ENCODE measurements at places on chromosomes 5 and 9.
A peak's percentile ranks its signal among the peaks of the same experiment; 100 is the strongest.

DNA sequence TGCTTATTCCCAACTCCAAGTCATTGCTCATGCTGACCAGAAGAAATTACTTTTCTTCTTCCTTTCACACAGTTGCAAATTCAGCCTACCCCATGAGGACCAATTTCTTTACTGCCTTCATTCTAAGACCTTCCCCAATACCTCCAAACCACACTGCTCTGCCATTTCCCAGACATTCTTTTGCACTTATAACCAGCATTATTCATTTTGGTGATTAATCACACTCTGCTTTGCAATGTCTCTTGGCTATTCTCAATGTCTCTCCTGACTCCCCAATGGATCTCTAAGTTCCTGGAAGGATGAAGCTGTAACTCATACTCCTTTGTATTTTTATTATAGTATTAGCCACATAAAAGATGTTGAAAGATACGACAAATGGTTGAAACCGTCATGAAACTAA, 105.7 kb upstream of the RANBP3L start:
- no peak for DNase-seq

GRCh38 chr5:145903867-145904266, 31.1 kb upstream of the GRXCR2 start:
- DNase-seq = no peak

- DNase-seq = no peak
These were observed 12.0 kb upstream of the TGFBR1 start for GRCh38 chr9:99092643-99093491.

DNA sequence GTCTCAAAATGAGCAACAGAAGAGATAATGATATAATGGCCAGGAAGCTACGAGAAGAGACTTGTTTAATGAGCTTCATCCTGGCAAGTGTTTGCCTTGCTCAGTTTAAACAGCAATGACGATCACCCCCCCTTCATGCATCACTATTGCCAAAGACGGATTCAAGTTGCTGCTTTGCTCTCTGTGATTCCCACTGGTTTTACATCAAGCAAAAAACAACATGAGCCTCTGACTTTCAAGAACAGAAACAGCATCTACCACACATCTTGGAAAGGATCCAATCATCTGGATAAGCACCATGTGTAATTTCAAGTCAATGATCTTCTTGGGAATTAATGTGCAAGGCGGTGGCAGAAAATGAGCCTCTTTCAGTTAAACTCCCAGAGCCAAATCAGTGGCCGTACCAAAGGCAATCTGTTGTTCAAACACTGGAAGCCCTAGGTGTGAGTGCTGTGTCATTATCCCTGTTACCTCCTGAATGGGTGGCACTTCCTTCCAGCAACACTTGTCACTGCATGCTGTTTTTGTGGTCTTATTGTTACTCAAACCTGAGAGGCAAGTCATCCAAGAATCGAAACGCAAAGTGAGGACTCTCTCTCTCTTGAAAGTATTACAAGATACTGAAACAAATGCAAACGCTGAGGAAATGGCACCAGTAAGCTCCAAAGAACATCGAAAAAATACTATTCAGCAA, 72.8 kb downstream of the MED27 start:
- no peak for DNase-seq

- DNase-seq = no peak
These were observed 22.0 kb downstream of the DDX31 start for GRCh38 chr9:132647806-132648205.

DNA sequence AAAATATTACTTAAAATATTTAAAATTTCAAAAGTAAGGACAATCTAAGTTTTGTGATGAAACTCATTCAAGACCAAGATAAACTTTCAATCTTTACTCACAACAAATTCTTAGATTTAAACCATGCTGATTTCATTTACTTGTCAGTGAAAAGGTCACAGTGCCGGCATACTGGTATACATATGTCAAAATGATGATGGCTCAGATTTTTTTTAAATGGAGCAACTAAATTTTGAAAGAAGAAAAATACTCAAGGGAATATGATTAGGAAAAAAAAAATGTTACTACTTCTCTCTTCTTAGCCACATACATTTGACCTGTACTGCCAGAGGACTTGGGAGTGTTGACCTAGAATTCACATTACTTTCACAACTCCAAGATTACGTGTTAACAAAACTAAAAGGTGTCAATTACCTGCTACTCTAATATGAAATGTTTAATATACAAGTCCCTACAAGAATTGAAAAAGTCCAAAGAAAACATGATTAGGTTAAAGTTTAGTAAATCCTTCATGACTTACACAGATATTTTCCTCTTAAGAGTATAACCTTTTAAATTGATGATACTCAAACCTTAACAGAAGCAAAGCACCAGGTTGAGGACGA, 4.6 kb downstream of the EFNA5 start:
- no peak for DNase-seq

DNA sequence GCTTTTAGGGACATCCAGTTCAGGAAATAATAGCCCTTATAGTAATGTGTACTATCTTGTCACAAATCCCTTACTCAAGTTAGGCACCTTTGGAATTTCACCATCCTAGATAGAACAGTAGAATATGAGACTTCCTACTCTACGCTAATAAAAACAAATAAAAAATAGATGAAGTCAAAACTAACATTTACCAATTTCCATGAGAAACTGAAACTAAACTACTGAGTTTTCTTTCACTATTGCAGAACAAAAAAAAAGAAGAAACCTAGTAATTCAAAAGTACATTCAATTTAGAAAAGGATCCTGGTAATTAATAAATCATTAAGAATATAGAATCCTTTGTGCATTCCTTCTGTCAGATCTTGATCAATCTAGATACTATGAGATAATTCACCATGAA, 14.0 kb downstream of the STARD4 start:
- no peak for DNase-seq

- no peak for DNase-seq
These were observed 2.8 kb upstream of the OR2V1 start for GRCh38 chr5:181133610-181134231.

- no peak for DNase-seq
These were observed 807.7 kb upstream of the CDH6 start for GRCh38 chr5:30385754-30386153.

DNA sequence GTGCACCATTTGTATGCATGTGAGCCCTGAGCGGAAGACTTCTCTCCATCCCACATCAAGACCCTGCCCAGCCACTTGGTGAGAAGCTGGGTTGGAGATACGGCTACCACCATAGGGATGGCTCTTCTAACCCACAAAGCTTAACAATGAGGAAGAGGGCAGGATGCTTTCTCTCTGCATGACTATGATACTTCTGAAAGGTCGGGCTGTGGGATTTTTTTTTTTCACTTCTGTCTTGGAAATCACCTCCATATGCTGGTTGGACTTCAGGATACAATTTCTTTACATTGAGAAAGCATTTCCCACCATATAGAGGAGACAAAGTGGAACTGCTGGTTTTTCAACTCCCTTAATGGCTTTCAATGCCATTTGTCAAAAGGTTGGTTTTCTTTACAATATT, 30.5 kb downstream of the ZNF366 start:
- DNase-seq = no peak

DNA sequence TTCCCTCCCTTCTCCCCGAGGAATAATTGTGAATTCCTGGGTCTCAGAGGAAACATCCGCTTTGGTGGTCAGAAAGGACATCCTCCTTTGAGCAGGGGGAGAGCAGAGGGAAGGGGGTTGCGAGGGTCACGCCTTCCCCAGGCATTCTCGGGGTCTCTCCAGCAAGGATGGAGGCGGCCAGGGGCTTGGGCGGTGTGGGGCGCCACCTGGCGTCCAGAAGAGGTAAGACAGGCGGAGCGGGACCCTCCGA, 129.1 kb downstream of the KCNIP1 start:
- peak; percentile 54 for DNase-seq

- no peak for DNase-seq
These were observed 14.2 kb downstream of the EEIG1 start for GRCh38 chr9:127966416-127967150.

GRCh38 chr9:136378170-136379002, 4.9 kb upstream of the CARD9 start:
- DNase-seq = no peak

- no peak for DNase-seq
These were observed 314.3 kb downstream of the PDE4D start for GRCh38 chr5:59579101-59579823.

DNA sequence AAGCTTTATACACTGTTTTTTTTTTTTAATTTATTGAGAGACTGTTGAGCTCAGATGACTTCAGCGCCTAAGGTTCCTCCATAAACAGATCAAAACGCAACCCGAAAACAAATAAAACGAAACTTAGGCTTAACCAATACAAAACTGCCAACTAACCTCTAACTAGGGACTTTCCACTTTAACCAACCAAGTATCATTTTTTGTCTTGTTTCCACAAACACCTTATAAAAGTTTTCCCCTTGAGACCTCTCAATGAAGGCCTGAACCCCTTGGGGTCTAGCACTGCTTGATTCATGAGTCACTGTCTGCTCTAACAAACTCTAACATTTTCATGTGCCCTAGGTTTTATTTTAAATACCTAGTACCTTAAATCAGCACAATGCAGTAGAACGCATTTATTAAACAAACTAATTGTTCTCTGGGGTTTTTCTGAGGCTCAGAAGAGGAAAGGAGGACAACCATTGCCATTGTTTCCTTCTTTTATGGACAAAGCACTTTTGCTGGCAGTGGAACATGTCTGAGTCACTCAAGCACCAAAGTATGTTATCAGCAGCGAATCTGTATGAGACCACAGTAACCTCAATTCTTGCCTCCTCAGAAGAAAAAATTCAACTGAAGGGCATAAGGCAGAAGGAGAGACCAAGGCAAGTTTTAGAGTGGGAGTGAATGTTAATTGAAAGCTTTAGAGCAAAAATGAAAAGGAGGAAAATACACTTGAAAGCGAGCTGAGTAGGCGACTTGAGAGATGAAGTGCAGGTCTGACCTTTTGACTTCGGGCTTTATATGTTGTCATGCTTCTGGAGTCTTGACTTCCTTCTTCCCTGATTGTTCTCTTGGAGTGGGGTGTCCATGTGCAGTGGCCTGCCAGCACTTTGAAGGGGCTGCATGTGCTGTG, 97.7 kb upstream of the HCN1 start:
- DNase-seq = no peak

GRCh38 chr5:150085191-150085912, 1.0 kb downstream of the CSF1R start:
- DNase-seq = no peak

DNA sequence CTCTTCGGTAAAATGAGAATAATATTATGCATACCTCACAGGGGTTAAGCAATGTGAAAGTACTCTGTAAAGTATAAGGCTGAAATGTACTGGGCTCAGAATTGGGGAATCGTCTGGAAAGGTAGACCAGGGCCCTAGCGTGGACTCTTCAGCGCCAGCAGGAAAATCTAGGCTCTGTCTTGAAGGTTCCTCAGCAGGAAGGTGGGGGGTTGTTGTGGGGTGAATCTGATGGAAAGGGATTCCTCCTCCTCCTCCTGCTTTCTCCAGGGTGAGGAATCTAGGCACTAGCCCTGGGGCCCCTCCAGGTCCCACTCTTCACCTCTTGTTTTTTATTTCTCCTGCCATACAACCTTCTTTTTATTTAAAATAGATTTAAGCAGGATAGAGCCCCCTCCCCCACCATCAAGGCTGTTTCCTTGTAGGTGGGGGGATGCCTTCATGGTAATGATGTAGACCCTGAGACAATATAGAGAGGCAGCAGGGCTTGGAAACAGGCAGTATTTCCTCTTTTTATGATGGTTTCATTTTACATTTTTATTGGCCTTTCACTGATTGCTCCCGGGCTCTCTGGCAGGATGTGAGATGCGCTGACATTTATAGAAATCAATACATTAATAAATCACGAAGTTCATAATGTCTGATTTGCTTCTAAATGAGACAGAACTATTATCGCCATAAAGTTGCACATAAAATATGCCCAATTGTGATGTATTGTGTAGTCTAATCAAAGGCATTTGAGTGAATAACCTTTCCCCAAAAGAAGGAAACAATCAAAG, 78.9 kb upstream of the GABRP start:
- DNase-seq = no peak

DNA sequence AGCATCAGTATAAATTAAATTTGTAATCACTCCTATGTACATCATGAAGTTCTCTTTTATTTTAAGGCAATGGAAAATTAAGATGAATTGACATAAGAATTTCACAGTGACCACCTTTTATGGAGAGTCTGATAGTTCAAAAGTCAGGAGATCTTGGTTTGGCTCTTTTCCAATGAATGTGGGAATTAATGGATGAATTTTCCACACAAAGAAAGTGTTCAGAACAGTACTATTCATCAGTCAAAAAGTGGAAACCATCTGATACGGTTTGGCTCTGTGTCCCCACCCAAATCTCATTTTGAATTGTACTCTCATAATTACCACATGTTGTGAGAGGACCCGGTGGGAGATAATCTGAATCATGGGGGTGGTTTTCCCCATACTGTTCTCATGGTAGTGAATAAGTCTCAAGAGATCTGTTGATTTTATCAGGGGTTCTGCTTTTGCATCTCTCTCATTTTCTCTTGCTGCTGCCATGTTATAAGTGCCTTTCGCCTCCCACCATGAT, 24.5 kb downstream of the CCDC125 start:
- no peak for DNase-seq

- DNase-seq = no peak
These were observed at the start of gene TMEM171 for GRCh38 chr5:73120222-73121118. Gene TMEM171 (plus strand): TSS chr5:73120575. CDS start chr5:73123374, 2,799 bp downstream.

- DNase-seq = no peak
These were observed 57.3 kb downstream of the DAPK1 start for GRCh38 chr9:87554976-87555375.

GRCh38 chr5:54275361-54275760, 35.0 kb downstream of the ARL15 start:
- no peak for DNase-seq

- no peak for DNase-seq
These were observed 15.6 kb downstream of the CIZ1 start for GRCh38 chr9:128175726-128176125.

GRCh38 chr5:84682531-84682930, 297.9 kb upstream of the EDIL3 start:
- no peak for DNase-seq

DNA sequence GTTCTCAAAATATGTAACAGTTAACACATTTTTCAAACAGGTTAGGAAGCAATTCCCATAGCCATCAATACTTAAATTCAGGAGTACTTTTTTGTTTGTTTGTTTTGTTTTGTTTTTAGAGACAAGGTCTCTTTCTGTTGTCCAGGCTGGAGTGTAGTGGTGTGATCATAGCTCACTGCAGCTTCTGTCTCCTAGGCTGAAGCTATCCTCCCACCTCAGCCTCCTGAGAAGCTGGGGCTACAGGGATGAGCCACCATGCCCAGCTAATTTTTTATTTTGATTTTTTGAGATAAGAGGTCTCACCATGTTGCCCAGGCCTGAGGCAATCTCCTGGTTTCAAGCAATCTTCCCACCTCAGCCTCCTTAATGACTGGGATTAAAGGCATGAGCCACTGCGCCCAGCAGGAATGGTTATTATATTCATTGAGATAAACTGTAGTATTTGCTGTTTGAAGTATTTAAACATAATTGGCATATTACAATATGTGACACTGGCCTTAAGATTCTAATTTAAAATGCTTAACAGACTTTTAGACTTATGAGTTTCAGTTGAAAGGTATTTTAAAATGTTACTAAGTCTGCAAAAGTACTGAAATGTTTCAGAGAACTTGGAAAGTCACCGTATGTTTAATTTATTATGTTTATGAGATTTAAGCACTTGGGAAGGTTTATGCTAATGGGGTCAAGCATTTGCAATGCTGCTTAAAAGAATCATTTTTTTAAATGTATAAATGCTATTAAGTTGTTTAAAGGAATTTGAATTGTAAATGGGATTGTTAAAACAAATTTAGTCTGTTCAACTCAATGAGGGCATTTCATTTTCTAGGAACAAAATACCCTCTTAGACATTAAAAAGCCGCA, 17.0 kb downstream of the UTP15 start:
- no peak for DNase-seq

GRCh38 chr9:134243778-134244467, 79.6 kb upstream of the RNU6ATAC start:
- DNase-seq = peak; percentile 32
